NCI-H774 (cell line): ENCODE measurements at places on chromosomes 13 and 19.
A peak's percentile ranks its signal among the peaks of the same experiment; 100 is the strongest.

- DNase-seq, result peak; percentile 39
Observed at GRCh38 chr13:43878892-43879754, at the start of gene CCDC122. Gene CCDC122 (minus strand): TSS chr13:43879740. CDS start chr13:43869376, 10,364 bp downstream.

DNA sequence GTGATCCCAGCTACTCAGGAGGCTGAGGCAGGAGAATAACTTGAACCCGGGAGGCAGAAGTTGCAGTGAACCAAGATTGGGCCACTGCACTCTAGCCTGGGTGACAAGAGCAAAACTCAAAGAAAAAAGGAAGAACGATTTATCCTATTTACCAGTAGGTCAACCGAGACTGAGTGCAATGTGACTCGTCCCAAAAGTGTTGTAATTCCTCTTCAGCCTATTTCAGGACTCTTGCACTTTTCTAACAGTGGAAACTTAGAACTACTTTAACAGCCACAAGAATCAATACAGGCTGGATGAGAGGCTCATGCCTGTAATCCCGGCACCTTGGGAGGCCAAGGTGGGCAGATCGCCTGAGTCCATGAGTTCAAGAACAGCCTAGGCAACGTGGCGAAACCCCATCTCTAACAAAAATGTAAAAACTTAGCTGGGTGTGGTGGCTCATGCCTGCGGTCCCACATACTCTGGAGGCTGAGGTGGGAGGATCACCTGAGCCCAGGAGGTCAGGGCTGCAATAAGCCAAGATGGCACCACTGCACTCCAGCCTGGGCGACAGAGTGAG, 4.3 kb upstream of the NR1H2 start:
- no peak for DNase-seq

GRCh38 chr13:97834250-97834649, 119.2 kb upstream of the IPO5 start:
- no peak for DNase-seq

DNA sequence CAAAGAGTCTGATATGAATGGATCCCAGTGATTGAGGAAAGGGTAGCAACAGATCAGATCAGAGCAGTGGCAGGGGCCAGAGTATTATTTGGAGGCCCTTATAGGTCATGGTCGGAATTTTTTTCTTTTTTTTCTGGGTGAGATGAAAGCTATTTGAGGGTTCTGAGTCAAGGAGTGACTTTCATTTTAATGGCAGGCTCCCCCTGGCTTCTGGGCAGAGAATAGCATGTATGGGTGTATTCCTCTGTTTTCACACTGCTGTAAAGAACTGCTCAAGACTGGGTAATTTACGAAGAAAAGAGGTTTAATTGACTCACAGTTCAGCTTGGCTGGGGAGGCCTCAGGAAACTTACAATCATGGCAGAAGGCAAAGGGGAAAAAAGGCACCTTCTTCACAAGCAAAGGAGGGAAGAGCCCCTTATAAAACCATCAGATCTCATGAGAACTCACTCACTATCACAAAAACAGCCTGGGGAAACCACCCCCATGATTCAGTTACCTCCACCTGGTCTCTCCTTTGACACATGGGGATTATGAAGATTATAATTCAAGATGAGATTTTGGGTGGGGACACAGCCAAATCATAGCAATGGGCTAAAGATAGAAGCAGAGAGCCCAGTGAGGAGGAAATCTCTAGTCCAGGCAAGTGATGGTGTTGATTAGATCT, 3.0 kb upstream of the SLC6A16 start:
- no peak for DNase-seq

DNA sequence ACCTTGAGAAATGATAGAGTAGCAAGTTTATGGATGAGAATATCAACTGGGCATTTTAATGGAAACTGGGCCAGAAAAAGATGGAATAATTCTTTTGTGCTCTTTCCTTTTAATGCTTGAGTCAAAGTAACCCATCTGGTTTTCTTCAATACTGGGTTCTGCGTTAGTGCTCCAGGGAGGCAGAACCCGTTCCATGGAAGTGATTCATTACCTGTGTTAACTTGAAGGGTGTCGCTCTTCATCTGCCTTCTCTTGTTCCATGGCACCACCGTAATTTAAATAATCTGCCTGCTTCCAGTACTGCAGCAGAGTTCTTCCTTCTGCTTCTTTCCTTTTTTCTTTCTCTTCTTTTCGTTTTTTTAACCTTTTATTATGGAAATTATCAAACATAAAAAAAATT, 14.7 kb upstream of the USP12 start:
- no peak for DNase-seq

DNA sequence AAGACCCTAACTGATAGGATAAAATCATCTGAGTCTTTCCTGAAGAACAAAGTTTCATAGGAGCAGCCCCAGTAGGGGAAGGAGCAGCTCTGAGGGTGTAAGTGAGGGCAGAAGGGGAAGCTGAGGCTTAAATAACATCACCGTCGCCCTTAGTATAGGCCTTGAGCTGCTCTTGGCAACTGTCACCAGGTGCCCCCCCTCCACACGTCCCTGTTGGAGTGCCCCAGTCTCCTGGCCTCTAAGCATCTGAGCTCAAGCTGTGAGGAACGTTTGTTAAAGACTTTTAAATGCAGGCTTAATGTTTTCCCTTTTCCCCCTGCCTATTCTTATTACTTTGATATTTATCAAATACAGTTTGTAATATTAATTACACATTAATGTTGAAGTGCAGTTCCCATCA, 170.6 kb downstream of the ZIC5 start:
- no peak for DNase-seq

DNA sequence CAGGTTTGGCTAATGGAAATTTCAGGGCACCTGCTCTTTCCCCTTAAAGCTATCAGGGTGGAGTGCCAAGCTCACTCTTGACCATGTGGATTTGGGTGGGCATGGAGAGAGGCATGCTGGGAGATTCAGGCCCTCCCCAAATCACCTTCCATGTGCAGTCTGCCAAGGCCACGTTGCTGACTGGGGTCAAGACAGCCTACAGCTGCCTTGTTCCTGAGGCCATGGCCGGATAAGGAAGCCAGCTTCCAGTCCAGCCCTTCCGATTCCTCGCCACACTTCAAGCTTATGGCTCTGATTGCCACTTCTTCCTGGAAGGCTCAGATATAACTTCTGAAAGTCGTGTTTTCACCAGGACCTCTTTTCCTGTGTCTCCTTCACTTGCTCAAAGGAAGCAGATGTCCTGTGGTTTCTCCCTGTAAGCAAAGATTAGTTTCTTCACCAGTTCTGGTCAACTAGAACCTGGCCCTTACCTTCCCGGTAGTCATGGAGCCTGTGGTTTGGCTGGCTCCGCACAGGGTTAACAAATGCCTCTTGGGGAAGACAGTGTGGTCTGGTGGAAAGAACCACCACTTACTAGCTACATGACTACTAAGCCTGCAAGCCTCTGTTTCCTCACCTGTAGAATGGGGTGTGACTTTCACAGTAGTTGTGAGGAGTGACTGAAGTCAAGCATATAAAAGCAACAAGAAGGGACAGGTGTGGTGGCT, 16.1 kb upstream of the TPT1 start:
- no peak for DNase-seq

DNA sequence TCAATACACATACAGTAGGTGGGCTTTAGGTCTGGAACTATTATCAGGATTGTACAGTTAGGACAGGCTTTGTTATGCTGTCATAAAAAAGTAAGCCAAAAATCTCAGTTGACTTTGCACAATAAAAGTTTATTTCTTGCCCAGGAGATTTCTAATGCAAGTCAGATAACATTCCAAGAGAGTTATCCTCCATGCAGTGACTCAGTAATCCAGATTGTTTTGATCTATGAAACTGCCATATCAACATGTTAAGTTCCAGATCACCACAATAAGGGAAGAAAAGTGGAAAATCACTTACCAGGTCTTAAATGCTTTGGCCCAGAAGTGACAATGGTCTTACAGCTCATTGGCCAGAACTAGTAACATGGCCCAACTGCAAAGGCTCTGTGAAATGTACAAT, 636.2 kb upstream of the KLF12 start:
- no peak for DNase-seq

GRCh38 chr13:35531526-35531925, 55.0 kb upstream of the MAB21L1 start:
- DNase-seq, result no peak

DNA sequence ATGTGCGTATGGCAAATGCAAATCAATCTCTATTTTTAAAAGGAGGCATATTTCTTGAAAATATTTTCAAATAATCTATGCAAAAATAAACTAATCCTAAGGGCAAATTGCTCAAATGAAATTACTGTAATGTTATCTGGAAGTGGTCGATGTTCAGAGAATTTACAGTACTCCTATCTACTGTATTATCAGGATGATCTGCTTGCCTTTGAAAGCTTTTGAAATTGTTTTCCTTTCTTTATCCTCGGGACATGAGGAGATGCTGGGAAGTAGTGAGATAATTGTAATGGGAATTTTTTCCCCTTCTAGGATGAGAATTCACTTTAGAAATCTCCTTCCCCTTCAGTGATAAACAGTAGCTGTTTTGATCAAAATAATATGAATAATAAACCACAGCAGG, 577.2 kb upstream of the MIR17HG start:
- DNase-seq, result no peak

DNA sequence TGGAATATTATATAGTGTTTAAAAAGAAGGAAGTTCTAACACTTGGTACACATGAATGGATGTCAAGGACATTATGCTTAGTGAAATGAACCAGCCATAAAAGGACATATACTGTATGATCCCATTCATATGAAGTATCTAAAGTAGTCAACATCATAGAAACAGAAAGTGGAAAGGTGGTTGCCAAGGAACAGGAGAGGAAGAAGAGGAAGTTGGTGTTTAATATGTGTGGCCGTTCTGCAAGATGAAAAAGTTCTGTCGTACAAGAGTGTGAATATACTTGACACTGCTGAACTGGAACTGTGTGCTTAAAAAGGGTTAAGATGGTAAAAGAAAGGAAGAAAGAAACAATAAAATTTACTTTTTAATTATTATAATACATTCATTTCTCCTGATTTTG, 33.1 kb upstream of the C1QTNF9 start:
- no peak for DNase-seq

DNA sequence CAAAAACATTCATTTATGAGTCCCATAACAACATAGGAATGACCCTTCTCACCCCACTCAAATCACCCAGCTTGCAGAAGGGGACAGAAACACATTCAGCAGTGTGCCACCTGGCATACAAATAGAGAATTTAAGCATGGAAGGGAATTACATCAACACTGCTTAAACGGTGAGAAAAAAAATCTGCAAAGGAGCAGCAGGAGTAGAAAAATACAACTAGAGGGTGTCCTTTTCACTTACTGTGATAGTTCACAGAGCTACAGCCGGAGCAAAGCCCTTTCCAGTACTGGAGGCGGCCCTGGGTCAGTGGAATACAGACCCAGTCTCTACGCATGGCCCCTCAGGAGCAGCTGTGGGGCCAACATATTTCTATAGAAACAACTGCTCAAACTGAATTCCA, 764.3 kb upstream of the ARGLU1 start:
- DNase-seq, result peak; percentile 63

- no peak for DNase-seq
Observed at GRCh38 chr13:94984958-94985357, 272.6 kb upstream of the SOX21 start.

- DNase-seq, result peak; percentile 79
Observed at GRCh38 chr19:1568320-1569019, at the start of gene MEX3D. Gene MEX3D (minus strand): TSS chr19:1568325. CDS start chr19:1568058, 267 bp downstream.

- no peak for DNase-seq
Observed at GRCh38 chr19:14580623-14581237, 2.2 kb upstream of the CLEC17A start.

DNA sequence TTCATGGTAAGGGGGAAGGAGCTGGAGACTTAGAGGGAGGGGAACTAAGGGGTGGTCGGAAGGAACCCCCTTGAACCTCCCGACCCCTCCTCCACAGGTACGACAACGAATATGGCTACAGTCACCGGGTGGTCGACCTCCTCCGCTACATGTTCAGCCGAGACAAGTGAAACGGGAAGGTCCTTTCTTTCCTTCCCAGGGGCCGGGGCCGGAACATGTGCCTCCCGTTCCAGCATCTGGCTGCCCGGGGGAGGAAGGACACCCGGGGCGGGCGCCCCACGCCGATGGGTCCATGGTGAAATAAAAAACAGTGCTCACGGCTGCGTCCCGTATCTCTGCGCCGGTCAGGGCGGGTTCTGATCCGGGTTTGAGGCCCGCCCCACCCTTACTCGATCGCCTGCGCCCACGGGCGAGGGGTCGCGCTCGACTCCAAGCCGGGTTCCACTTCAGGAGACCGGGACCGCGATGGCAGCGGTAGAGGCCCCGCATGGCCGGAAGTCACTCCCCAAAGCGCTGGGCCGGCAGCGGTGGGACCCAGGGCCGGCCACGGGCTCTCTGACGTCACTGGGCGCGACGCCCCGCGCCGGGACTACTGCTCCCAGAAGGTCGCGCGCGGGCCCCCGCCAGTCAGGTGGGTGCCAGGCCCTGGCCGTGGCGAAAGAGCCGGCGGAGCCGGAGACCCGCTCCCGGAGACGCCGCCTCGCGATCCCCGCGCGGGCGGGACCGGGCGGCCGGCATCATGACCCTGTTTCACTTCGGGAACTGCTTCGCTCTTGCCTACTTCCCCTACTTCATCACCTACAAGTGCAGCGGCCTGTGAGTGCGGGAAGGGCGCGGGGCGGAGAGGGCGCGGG, at the start of gene TMEM147:
Gene TMEM147, plus strand, starts transcription at position 626 of the 854 bp plus-strand sequence. Its CDS starts 114 bp downstream, at position 740.
- peak; percentile 76 for DNase-seq

DNA sequence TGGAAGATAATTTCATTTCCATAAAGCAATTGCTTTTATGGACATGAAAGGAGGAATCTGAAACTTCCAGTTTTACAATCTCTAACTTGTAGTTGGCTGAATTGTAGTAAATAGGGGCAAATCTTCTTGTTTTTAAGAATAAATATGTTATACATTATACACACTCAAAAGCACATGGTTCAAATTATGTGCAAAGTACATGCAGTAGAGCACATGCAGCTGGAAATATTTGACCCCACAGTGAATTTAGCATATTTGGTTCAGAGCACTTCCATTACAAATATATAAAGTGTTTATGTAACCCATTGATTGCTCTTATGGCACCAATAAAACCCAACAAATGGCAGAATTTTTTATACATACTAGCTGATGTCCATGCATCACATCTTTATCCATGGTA, 180.5 kb downstream of the IRS2 start:
- no peak for DNase-seq

- DNase-seq, result no peak
Observed at GRCh38 chr13:96161141-96161540, 71.2 kb downstream of the HS6ST3 start.

DNA sequence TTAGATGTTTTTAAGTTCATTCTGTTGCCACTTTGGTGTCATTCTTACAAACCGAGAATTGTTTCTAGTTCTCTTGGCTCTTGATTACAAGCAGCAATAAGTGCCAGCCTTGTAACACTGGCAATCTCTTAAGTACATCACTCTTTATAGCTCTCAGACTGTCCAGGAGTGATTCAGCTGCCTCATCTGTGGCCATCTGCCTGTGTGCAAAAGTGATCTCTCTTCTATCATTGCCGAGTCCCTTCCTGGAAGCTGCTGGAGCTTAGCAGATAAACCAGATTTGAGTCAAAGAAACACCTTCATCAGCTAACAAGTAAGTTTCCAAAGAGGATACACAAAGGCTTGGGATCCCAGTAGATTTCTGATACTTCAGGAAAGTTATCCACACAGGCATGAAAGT, 23.2 kb downstream of the STOML3 start:
- no peak for DNase-seq

DNA sequence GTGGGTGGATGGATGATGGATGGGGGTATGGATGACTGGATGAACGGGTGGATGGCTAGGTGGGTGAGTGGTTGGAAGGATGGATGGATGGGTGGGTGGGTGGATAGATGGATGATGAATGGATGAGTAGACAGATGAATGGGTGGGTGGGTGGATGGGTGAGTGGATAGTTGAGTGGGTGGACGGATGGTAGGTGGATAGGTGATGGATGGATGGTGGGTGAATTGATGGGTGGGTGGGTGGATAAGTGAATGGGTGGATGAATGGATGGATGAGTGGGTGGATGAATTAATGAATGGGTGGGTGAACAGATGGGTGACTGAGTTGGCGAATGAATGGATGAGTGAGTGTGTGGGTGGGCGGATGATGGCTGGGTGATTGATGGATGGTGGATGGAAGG, 4.9 kb downstream of the SMIM24 start:
- no peak for DNase-seq
